Metanephros (tissue), 2 donors: ENCODE measurements at places on chromosomes 12 and 14. TPM values are rescaled to one million over a fixed set of nuclear protein-coding genes. Genes with fewer than 3 reads are reported as not detected.

Gene GALNT6
- 8.6 TPM for total RNA-seq

Gene PPM1H
- total RNA-seq = 23.3 TPM

Gene GRIN2B
- 4.4 TPM for total RNA-seq

Gene RTL1
- total RNA-seq = 8.5 TPM

Gene DBX2
- 0.12 TPM for total RNA-seq

Gene FOXA1
- 3.2 TPM for total RNA-seq

Gene CLEC2A
- total RNA-seq = not detected

Gene IL22
- total RNA-seq = not detected

Gene KRT79
- total RNA-seq = not detected

Gene FITM1
- total RNA-seq = 39.1 TPM

Gene NXPH4
- total RNA-seq = 8.5 TPM

Gene KRT6C
- total RNA-seq = not detected

Gene OTX2
- 0.23 TPM for total RNA-seq

Gene AMN1
- total RNA-seq = 21.3 TPM

Gene TAS2R20
- 9.4 TPM for total RNA-seq

Gene NGB
- not detected for total RNA-seq

Gene PRB2
- total RNA-seq = not detected

Gene TAPBPL
- total RNA-seq = 19.5 TPM

Gene TRMT5
- 19.7 TPM for total RNA-seq

Gene ZBTB25
- 12.6 TPM for total RNA-seq

Gene MYH6
- total RNA-seq = 0.64 TPM

Gene MSRB3
- total RNA-seq = 28.9 TPM

Gene P2RX2
- 1.5 TPM for total RNA-seq

Gene NOPCHAP1
- 3.8 TPM for total RNA-seq

Gene CEP290
- 20.3 TPM for total RNA-seq

Gene KLRC3
- total RNA-seq = not detected

Gene SOCS2
- 45.3 TPM for total RNA-seq

Gene NR1H4
- total RNA-seq = 11.8 TPM

Gene RHOJ
- 13.4 TPM for total RNA-seq

Gene IGF1
- 15.9 TPM for total RNA-seq

Gene KRAS
- total RNA-seq = 20.7 TPM

Gene KRT82
- not detected for total RNA-seq

Gene ASIC1
- 3.9 TPM for total RNA-seq

Gene CPM
- 28.6 TPM for total RNA-seq

Gene TTC9
- total RNA-seq = 1.8 TPM
